ENCODE measurements at places on chromosomes 6 and 20.

GRCh38 chr20:15546525-15547023, 1026.7 kb downstream of the KIF16B start:
- no peak for DNase-seq

DNA sequence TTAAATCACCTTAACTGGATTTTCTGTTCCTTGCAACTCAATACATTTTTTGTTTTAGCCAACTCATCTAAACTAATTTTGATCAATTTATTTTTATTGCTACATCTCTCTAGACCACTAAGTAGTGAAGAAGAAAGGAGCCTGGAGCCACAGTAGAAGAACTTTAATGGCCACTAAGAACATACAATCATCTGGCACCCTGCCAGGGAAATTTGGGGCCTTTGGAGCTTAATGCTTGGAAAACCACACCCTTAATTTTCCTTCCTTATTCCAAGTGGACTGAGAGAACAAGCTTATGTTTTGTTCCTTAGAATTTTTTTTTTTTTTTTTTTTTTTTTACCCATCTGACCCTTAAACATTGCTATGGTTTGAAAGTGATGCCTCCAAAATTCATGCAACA, 12.0 kb upstream of the GMDS start:
- no peak for DNase-seq

GRCh38 chr6:16676978-16677377, 84.3 kb downstream of the ATXN1 start:
- no peak for DNase-seq

DNA sequence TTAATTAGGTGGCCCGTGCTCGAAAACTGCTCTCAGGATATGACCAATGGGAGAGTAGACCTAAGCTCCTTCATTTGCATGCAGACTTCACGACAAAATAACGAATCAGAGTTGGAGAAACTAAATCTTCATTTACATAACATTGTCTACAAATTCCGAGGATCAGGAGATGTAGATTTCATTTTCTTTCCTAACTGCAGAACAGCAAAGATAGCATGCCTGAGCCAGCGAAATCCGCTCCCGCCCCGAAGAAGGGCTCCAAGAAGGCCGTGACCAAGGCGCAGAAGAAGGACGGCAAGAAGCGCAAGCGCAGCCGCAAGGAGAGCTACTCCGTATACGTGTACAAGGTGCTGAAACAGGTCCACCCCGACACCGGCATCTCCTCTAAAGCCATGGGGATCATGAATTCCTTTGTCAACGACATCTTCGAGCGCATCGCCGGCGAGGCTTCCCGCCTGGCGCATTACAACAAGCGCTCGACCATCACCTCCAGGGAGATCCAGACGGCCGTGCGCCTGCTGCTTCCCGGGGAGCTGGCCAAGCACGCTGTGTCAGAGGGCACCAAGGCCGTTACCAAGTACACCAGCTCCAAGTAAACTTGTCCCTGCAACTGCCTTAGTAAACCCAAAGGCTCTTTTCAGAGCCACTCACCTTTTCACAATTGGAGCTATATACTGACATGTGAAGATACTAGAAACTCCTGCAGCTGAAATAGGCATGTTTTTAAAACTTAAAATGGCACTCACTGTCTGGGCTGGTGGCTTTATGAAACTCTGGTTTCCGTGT, 96.5 kb downstream of the HFE start:
- DNase-seq: no peak

DNA sequence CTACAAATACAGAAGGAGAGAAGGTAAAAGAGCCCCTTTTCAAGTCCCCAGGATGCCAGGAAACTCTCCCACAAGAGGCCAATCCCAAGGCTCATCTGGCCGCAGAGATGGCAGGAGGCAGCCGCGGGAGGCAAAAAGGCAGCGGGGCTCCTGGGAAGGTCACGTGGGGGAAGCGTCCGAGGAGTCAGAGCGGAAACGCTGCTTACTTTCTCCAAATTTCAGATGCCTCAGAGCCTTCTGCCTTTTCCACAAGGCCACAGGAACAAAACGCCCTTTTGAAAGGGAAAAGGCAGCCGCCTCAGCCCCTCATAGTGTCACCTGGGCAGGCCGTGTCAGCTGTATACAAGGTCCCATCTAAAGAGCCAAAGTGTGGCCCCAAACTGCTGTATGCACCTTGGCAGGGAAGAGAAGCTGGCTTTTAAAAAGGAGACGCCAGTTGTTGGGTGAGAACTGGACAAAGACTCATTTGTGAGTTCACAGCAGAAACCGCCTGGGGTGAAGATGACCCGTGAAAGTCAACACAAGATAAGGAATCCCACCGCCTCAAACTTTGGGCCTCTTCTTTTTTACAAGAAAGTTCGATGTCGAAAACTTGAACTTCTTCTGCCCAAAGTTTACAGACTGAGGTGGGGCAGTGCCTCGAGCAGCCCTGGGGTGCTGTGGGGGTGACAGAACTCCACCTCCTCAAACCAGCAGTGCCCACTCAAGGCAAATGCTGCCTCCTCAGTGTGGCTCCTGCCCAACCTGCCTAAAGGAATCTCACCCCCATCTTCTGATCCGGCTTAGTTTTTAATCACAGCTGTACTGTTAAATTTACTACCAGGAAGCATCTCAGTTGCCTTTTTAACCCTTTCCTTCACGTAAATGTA, 45.4 kb downstream of the EZR start:
- DNase-seq: no peak

DNA sequence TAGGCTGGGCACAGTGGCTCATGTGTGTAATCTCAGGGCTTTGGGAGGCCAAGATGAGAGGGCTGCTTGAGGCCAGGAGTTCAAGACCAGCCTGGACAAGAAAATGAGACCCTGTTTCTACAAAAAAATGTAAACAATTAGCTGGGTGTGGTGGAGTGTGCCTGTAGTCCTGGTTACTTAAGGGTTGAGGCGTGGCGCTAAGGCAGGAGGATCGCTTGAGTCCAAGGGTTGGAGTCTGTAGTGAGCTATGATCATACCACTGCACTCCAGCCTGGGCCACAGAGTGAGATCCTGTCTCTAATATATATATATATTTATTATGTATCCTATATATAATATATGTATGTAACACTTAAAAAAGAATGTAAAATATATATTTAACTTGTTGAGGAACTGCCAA, 7.9 kb upstream of the ABRACL start:
- no peak for DNase-seq

- DNase-seq: no peak
Observed at GRCh38 chr6:19157486-19157885, 679.7 kb upstream of the ID4 start.

- DNase-seq: no peak
Observed at GRCh38 chr6:42158011-42158410, 15.2 kb upstream of the GUCA1A start.

- DNase-seq: no peak
Observed at GRCh38 chr20:39913274-39913673, 775.8 kb downstream of the MAFB start.

DNA sequence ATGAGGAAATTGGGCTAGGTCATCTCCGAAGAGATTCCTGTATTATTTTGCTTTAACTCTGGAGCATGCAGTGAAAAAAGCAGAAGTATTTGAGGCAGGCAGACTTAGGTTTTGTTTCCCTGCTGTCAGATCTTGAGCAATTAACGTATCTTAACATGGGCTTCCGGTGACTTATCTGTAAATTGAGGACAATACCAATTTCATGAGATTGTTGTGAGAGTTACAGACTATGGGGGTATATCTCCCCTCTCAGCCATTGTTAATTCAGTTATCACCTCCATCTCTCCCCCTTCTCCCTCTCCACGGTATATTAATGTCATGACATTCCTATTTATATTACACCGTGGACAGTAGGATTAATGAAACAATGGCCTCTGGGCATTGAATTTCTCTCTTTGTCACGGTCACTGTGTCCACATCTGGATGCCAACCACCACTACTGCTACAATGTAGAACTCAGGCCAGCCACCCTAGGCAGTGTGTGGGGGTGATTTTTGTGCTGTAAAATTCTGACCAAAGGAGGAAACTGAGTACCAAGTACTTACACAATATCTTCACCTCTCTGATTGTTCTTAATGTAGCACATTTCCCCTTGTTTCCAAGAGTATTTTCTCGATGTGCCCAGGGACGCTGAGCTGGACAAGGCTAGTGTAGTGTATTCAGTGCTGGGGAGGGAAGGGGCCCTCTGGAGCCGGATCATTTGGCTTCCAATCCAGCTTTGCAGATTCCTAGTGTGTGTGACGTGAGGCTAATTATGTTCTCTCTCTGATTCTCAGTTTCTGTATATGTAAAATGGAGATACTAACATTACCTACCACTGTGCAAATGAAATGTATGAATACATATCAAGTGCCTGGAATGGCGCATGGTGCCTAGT, 77.2 kb downstream of the GCNT2 start:
- no peak for DNase-seq

GRCh38 chr6:44234101-44235025, 11.0 kb downstream of the SLC29A1 start:
- DNase-seq: no peak

- DNase-seq: no peak
Observed at GRCh38 chr6:123759472-123759871, 44.2 kb upstream of the NKAIN2 start.

GRCh38 chr20:41534170-41534569, 84.0 kb downstream of the CHD6 start:
- no peak for DNase-seq

GRCh38 chr6:134307870-134308269, 10.0 kb downstream of the SGK1 start:
- DNase-seq: no peak

DNA sequence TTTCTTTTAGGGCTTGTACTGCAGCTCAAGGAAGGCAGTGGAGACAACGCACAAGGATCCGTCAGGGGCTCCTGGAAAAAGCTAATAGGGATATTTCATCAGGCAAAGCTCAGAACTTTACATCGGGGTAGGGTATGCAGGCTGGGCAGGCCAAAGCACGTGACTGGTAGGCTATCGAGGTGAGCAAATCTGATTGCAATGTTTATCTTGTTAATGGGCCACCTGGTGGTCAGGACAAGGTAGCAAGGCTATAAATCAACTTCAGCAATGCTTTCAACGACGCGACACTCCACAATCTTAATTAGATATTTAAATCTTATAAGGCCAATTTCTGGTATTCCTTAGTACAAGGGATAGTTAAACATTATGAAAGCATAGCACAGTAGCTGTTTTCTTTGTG, 1302.8 kb upstream of the EYS start:
- no peak for DNase-seq

DNA sequence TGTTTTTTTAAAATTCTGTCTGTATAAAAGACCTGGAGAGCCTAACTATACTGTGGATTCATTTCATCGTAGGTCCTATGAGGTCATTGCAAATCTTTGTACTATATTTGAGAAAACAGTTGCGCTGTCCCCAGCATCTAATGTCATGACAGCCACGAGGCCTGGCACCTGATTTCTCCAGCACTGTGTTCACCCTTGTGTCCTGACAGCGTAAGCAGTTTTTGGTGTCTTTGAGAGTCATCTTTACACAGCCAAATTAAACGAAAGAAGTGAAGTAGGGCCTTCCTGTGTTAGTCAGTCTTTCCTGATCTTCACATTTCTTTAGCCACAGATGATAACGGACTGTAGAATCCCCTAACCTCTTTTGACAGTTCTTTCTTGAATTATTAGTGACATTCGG, 70.6 kb upstream of the PHACTR2 start:
- no peak for DNase-seq

DNA sequence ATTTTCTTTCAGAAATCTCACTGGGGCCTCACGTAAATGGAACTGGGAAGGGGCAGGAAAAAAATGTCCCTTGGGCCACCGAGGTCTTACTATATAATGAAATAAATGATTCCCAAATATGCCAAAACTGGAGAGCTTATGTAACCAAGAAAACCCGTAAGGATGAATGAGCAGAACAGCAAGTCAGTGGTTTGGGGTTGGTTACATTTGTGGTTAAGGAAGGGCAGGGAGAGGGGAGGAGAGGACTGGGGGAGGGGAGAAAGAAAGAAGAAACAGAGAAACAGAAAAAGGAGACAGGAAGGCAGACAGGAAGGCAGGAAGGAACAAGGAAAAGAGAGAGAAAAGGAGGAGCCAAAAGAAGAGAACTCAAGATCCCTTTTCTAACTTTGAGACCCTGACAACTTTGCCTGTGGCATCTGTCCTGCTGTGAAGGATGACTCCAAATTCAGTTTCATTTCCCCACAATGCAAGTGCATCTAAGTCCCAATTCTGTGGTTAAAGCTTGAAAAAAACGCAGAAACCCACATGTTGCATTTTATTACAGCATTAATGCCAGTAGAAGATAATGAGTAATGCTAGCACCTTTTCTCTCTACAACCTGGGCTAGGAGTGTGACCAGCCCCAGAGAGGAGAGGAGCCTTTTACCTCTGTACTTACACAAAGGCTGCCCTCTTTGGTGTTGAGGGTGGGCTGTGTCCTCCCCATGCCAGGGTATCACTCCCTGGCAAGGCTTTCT, 10.8 kb upstream of the ARMC2 start:
- no peak for DNase-seq

DNA sequence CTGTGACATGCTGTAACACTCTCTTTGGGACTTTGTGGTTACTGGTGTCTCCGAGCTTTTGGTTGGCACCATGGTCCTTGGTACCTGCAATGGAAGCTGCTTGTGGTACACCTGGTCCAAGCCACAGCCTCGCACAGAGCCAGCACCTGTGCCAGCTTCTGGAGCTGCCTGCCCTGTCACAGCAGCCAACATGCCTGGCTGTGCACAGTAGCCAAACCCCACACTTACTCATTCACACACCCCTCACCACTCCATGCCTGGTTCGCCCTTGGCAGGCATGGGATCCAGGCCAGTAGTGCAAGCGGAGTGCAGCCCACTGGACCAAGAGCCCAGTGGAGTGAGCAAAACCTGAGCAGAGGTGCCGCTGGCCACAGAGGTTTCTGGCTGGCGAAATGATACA, 459.9 kb downstream of the TBC1D32 start:
- DNase-seq: no peak
